ENCODE measurements at places on chromosomes 3 and 15. TPM values are rescaled to one million over a fixed set of nuclear protein-coding genes. Genes with fewer than 3 reads are reported as not detected.

The ADGRG7 gene
- total RNA-seq: not detected

The PLA1A gene
- 0.31 TPM for total RNA-seq

The EPHA3 gene
- not detected for total RNA-seq

The GP9 gene
- total RNA-seq: not detected

The PPP2R3A gene
- 0.49 TPM for total RNA-seq

The LRTM1 gene
- not detected for total RNA-seq

The THSD4 gene
- total RNA-seq: not detected

The TEX55 gene
- total RNA-seq: not detected

The PLXNB1 gene
- 6.5 TPM for total RNA-seq

The TLR9 gene
- 0.17 TPM for total RNA-seq
